ENCODE measurements at places on chromosomes 4 and X. TPM values are rescaled to one million over a fixed set of nuclear protein-coding genes. Genes with fewer than 3 reads are reported as not detected.

GAGE12H gene
- total RNA-seq = not detected

IL9R gene
- not detected for total RNA-seq

SSX4B gene
- not detected for total RNA-seq

KCND1 gene
- 5.6 TPM for total RNA-seq

ATP11C gene
- total RNA-seq = 34.3 TPM

PDCL2 gene
- not detected for total RNA-seq

CXorf51B gene
- total RNA-seq = not detected

RASL11B gene
- total RNA-seq = not detected

PABPC1L2B gene
- not detected for total RNA-seq

GLOD5 gene
- total RNA-seq = not detected

FGG gene
- total RNA-seq = not detected

UBE2A gene
- total RNA-seq = 83.5 TPM

MAGEA1 gene
- not detected for total RNA-seq

SSX3 gene
- total RNA-seq = not detected

All from HFFc6 (cell line).